DMS79 treated with DMSO at 0.1 percent for 48 hours (cell line): ENCODE measurements at places on chromosomes 6 and 20.

DNA sequence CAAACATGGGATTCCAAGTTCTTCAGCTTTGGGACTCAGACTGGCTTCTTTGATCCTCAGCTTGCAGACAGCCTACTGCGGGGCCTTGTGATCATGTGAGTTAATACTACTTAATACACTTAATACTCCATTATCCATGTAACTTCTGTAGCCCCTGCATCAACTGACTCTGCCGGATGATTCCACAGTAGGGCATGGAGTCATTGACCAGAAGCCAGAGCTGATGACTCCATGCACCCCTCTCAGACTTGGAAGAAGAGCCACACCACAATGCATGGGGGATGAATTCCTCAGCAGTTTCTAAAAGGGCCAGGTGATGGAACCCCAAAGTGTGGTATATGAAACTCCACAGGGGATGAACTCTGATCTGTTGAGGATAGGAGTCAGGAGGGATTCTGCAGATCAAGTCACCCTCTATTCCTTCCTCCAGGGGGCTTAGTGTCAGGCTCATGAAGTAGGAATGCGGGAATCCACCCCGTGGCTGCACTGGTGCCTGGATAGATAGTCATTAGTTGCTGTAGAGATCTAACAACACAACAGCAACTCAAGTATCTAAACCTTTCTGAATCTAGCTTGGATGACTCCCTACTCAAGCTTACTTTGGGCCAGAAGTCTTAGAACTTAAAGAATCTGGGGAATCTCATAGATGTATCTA lies 70.2 kb downstream of the GPR6 start:
- no peak for DNase-seq

GRCh38 chr6:43172104-43173007 lies 1.3 kb downstream of the SRF start:
- peak; percentile 41 for DNase-seq

GRCh38 chr20:50130995-50131394 lies 18.0 kb upstream of the UBE2V1 start:
- DNase-seq = no peak

DNA sequence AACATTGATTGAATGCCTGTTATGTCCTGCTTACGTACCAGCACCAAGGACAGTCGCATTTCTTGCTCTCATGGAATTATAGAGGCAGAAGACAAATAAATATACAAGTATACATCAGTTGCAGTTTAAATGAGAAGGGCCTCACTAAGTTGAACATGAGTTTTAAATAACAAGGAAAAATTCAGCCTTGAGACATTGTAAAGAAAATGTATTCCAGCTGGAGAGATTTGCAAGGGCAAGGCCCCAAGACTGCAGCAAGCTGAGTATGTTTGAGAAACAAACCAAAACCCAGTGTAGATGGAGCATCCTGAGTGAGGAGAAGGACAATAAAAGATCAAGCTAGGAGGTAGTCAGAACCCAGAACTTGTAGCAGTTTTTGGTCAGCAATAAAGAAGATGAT lies 123.2 kb upstream of the BMP5 start:
- no peak for DNase-seq

DNA sequence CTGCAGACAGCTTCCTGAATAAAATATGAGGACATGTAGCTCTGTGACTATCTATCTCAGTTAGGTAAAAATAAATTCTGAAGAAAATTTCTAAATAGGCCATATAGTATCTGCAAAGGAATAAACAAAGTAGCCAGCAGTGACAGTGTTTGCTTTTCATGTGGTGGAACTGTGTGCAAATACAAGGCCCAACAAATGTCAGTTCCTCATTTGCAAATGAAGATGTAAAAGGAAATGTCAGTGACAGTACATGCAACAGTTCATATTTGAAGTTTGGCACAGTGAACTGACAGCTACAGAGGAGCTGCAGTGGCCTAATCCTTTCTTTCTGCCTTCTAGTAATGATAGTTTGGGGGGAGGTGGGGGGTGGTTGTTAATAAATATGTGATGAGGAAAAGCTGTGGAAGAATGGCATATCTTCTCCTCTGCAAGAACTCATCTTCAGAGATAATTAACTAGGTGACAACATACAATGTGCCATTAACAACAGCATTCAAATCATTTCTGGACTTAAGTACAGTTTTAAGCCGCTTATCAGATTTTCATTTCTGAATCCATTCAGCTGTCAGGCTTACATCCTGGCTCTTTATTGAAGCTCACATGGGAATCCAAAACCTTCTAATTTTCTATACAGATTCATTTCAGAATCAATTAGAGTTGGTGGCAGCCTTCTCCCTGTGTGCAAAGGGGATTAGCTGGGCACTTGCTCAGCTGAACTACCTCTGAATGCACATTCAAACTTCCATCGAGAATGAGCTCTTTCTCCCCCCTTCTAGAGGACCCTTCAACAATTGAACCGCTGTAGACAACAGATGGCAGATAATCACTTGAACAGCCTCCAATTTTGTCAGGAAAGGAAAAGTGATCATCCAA lies 1059.0 kb upstream of the EPHA7 start:
- peak; percentile 5 for DNase-seq

DNA sequence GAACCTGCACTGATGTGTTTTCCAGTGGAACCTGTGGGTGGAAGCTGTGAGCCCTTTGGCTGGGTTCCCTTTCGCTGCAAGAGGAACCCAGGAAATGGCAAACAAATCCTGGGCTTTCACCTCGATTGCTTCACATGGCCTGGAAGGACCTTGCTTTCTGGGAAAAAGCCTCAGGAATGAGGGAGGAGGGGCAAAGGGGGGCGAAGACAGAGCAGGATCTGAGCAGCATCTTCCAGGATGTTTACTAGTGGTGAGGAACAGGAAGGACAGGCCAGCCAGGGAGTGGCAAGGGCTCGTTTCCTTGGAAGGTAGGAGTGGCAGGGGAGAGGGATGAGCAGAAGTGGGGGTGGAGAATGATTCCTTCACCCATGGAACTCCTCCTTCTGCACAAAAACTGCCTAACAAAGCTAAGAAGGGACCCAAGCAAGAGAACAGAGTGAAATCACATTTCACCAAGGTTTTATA lies 5.9 kb downstream of the SLC2A10 start:
- DNase-seq = no peak

DNA sequence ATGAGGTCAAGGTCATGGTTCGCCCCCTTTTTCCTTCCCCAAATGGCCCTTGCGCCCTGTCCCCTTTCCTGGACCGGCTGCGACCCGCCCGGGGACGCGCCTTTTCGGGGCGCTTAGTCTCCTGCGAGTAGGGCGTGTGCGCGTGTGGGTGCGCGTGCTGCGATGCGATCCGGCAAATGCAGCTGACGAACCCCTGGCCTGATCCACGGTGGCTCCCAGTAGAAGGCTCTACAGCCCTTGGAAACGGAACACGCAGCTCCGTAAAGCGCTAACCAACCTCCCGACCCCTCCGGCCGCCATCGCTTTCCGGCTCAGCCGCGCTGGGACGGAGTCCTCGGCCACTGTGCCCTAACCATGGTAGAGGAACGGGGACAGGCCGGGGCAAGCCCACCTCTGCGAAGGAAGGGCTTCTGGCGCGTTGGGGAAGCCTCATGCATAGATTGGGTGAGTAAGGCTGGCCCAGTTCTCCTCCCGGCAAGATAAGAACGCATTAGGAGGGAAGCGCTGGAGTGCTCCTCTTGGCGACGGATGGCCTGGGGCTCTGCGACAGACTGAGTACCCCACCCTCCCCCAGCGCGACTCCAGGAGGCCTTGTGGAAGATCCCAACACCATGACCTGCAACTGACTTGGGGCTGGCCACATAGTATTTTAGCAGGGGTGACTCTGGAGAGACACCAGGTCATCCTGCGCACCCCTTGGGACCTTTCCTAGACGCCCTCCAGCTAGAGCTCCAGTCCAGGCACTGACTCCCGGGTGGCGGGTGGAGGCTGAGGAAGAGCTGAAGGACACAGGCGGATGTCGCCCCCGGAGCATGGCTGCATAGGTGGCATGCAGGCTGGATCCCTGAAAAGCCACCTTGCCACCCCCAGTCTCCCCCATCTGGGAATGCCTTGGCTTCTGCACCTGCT lies 1.1 kb upstream of the SLC4A11 start:
- peak; percentile 27 for DNase-seq

GRCh38 chr20:38173237-38174156 lies 8.4 kb upstream of the TGM2 start:
- DNase-seq = no peak

DNA sequence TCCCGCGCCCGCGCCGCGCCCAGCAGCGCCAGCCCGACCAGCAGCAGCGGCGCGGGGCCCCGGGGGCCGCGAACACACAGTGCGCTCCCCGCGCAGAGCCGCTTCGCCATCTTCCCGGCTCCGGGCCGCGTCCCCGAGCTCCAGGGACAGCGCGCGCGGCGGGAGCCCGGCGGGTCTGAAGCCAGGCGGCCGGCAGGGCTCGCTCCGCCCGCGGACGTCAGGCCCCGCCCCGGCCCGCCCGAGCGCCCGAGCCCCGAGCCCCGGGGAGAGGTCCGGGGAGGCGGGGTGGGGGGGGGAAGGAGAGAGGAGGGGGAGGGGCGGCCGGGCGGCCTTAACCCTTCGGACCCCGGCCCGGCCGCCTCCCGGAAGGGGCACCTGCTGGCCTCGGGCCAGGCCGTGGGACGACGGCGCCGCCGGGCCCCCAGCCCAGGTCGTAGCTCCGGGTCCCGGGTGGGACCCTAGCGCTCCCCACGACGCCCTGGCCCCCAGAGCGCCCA lies at the start of gene LAMA5:
Gene LAMA5, minus strand, starts transcription at position 177 of the 497 bp plus-strand sequence. Its CDS starts 67 bp downstream, at position 110.
- DNase-seq = no peak

GRCh38 chr6:110415086-110415916 lies at the start of gene DDO:
Gene DDO, minus strand, starts transcription at chr6:110415575. Its CDS starts 2,113 bp downstream, at chr6:110413462.
- DNase-seq = no peak

- peak; percentile 65 for DNase-seq
These were observed 26.4 kb upstream of the FABP7 start for GRCh38 chr6:122753000-122753687.

DNA sequence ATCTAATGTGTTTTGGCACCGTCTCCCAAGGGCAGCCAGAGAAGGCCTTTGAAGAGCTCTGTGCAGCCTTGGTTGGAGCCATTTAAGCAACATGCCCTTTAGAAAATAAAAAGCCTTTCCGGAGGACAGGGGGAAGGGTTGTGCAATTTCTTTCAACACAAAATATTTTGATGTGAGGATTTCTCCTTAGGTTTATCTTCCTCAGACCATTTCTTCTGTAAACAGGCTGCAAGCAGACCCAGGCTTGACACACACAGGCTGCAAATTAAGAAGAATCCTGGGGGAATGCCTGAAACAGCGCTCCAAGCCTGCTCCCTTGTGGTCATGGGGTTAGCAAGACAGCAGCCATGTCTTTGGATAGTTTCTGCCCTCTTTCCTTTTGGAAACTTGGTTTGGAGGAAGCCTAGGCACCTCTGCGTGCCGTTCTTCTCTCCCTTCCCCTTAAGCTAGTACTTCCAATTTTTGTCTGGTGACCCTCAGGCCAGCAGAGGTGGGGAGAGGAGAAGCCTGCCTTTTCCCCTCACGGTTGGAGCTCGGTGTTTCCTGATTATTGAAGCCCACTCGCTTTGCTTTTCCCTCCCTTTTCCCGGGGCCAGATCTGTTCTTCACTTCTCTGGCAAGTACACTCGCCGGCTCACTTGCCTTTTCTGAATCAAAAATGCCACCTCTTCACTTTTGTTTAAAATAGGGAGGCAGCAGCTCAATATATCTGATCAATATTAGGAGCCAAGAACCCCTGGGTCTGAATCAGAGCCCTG lies 39.6 kb upstream of the NOX3 start:
- no peak for DNase-seq

DNA sequence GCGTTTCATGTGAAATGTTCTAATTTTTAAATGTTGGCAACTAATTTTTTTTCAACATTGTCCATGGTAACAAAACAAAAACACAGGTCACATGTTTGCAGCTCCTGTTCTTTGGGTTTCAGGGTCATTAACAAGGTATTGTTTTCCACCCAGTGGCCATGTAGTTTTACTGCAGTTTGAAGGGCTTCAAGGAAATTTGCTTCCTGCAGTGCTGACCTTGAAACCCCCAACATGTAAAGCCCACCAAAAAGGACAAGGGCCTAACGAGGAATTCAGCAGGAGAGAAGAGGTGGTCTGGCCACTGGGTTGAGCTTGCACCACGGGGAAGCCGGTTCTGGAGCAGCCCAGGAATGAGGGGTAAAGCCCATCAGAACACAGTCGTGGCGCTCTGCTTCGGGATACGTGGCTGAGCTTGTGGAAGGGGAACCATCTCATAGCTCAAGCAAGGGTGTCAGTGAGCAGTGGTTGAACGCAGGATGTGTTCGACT lies 13.9 kb upstream of the KLHL31 start:
- no peak for DNase-seq

DNA sequence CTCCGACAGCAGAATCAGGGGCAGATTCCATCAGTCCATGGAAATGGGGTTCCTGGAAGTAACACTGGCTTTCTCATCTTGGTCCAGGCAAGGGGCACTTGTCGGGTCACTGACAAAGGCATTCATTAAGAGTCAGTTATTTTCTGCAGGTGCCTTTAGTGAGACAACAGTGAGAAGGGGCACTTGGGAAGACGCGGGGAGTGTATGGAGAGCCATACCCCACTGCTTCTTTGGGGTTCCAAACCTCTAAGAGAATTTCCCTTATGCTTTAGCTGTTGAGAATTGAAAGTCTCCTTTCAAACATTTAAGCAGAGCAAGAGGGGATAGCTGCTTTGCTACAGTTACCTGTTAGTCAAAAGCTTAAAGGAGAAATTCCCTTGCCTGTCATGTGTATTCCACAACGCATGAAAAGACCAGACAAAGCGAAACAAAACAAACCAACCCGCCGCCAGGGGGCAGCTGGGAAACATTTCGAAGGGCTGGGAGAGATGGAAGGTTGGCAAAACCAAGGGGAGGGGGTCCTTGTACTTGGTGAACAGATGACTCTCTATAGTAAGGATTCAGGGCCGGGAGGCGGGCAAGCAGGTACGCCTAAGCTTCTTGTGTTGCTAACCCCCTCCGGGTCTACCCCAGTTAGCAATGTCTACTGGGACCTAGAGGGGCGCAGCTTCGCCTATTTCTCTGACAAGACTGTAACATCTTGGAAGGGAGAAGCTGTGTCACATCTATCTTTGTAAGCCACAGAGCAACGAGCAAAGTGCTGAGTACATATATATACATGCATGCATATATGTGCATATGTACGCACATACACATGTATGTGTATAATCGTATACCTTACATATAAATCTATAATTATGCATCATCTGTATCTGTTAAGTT lies 474.9 kb upstream of the AGPAT4 start:
- DNase-seq = no peak

GRCh38 chr6:68169922-68170321 lies 465.2 kb upstream of the ADGRB3 start:
- DNase-seq = no peak

- no peak for DNase-seq
These were observed 13.5 kb downstream of the CCR6 start for GRCh38 chr6:167136376-167136775.

GRCh38 chr6:73134588-73134987 lies 90.7 kb downstream of the KHDC1L start:
- no peak for DNase-seq

GRCh38 chr6:22794844-22795243 lies 225.5 kb downstream of the HDGFL1 start:
- DNase-seq = no peak

GRCh38 chr6:33247977-33248642 lies 23.6 kb downstream of the VPS52 start:
- peak; percentile 80 for DNase-seq

DNA sequence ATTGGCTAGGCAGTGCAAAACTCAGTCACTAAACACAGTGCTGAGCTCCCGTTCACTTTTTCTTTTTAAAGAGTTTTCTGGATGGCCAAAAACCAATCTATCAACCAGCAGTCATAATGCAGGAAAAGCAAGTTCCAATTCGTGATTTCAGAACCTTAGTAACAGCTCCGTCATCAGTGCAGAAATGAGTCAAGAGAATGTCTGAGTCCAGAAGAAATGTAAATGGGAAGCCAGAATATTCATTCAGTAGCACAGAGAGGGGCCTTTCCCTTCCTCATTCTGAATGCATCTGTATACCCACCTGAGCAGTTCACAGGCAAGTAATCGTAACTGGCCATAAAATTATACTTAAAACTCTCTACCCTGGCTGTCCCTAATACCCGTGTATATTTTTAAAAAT lies 20.4 kb downstream of the HUS1B start:
- no peak for DNase-seq
